Stimulated activated CD8-positive, alpha-beta memory T cell treated with anti-CD3 and anti-CD28 coated beads, Interleukin-12 subunit alpha, Interleukin-12 subunit beta, amount 100 ng/mL, for 1 hour (primary cell): ENCODE measurements at places on chromosomes 13 and 19.
A peak's percentile ranks its signal among the peaks of the same experiment; 100 is the strongest.

- DNase-seq, result no peak
These were observed 2.7 kb downstream of the CLEC4G start for GRCh38 chr19:7729211-7729610.

- no peak for DNase-seq
These were observed 20.0 kb downstream of the SIN3B start for GRCh38 chr19:16849168-16849567.

DNA sequence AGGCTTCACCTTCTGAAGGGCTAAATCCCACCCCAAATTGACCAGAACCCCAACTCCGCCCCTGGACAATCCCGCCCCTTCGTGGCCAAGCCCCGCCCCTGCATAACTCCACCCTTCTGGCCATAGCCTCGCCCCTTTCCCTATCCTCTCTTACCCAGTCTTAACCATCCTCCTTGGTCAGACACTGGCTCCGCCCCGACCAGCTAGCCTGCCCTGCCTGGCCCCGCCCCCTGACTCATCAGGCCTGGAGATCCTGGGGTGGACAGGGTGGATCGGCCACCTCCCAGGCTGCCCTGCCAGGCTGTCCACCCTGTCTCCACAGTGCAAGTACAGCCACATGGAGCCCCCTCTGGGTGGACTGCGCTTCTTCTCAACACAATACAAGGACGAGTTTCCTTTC lies 8.0 kb upstream of the ZNF358 start:
- DNase-seq, result no peak

DNA sequence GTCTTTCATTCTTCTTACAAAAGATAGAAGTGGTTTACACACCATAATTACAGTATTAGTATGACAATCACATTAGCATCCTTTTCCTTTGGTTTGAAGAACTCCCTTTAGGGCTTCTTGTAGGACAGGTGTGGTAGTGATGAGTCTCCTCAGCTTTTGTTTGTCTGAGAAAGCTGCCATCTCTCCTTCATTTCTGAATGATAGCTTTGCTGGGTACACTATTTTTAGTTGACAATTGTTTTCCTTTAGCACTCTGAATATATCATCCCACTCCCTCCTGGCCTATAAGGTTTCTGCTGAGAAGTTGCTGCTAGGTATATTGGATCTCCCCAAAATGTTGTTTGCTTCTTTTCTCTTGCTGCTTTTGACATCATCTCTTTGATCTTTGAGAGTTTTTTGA lies 39.3 kb downstream of the RASA3 start:
- no peak for DNase-seq

DNA sequence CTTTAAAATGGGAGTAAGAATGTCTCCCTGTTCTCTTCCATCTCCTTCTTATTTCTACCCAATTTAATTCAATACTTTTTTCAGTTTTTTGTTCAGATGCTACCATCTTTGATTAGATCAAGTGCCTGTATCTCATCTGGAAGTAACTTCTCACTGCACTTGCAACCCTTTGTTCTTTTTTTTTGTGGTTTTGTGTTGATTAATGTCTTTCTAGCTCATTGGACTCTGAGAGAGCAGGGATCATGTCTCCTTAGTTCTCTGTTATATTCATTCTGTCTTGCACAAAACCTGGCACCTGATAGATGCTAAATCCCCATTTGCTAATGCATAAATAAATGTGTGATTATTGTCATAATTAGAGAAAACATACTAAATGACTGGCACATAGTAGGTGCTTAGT lies 834 bp upstream of the ITGBL1 start:
- no peak for DNase-seq

DNA sequence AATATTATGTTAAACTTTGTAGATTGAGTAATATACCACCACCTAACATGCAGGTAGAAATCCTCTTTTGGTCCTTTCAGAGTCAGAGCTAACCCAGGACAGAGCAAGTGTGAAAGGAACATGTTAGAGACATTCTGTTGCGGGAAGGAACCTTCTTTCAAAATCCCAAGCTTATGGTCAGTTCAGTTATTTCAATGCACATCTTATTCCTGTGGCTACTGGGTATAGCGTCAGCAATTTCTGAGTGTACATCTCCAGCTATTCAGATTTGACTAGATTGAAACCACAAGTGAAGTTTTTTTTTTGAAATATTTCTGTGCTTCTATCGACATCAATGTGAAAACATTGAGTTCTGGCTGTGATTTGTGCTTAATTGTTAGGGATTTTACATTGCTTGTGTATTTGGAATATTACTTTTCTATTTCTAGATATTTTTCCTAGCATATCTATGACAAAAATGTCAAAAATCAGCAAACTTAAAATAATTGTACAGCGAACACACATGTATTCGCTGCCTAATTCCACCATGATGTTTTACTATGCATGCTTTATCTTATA lies 165.3 kb downstream of the LMO7 start:
- DNase-seq, result no peak

- no peak for DNase-seq
These were observed 11.3 kb downstream of the ZFR2 start for GRCh38 chr19:3857449-3858003.

DNA sequence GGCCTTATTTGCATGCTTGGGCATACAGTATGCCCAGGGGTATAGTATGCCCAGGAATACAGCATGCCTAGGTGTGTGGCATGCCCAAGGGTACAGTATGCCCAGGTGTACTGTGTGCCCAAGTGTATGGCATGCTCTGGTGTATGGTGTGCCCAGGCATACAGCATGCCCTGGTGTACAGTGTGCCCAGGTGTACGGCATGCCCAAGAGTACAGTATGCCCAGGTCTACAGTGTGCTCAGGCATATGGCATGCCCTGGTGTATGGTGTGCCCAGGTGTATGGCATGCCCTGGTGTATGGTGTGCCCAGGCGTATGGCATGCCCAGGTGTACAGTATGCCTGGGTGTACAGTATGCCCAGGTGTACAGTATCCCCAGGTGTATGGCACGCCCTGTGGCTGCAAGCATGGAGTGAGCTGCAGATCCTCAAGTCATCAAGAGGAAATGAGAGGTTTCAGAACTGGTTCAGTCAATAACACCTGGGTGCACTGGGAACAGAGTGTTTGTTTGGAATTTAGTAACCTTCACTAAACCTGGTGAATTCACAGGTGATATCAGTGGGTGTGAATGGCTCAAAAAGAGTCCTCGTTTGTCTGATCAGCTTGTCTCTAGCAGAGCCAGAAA lies 7.8 kb upstream of the C13orf42 start:
- no peak for DNase-seq

DNA sequence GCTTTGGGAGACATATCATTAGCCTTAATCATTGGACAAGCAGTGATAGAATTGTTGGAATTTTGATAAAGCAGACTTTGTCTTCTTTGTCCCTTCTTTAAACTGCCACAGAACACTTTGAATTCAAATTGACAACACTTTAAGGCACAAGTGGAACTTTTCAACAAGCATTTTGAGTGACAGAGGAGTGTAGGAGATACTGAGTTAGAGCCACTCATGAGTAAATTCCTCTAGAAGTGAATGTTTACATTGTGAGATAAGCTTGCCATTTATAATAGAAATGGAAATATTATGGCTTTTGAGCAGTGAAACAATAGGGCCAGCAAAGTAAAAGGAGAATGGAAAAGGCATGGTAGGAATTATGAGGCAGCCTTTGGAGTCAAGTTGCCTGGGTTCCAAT lies 515.8 kb downstream of the SLITRK6 start:
- DNase-seq, result no peak

GRCh38 chr19:29942404-29943261 lies 594 bp downstream of the URI1 start:
- DNase-seq, result peak; percentile 44

DNA sequence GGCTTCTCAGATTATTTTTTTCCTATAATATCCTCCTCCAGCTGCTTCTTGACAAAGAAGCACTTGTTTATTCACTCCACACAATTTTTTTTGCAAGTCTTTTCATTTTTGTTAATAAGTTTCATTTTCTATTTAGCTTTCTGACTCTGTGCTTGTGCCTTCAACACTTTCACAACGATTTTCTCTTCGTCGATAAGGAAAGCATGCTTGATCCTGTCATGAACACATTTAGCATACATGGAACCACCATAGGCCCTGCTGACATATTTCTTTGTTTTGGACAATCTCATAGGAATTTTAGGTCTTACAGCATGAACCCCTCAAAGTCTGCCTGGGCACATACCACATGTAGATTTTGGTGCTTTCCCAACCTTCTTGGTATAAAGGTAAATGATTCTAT lies 346.0 kb downstream of the KCNRG start:
- DNase-seq, result no peak

DNA sequence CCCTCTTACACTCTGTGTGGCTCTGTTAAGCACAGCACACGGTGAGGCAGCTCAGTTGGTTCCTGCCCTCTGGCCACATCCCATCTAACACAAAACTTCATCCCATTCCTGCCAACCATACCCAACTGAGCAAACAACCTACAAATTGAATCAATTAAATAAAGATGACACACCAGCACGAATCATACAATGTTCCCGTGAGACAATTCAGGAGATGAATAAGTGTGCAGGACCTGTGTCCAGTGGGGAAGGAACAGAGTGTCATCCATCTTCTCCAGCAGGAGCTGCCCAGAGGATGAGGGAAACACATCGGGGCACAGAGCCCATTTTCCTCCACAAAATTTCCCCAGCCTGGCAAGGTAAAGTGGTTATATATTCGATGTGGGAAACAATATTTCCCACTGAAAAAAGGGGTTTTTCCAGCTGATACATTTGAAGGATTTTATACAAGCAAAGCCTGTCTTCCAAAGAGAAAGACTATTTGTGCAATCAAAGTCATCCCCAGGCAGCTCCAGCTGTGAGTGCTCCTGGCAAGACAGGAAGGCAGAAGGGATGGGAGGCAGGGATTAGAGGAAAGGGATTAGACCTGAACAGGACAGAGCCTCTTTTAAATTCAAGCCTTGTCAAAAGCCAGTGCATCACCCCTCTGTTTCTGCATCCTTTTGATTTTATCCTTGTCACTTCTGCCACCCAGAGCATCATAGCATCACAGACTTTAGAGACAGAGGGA lies 240.2 kb downstream of the LHFPL6 start:
- no peak for DNase-seq

DNA sequence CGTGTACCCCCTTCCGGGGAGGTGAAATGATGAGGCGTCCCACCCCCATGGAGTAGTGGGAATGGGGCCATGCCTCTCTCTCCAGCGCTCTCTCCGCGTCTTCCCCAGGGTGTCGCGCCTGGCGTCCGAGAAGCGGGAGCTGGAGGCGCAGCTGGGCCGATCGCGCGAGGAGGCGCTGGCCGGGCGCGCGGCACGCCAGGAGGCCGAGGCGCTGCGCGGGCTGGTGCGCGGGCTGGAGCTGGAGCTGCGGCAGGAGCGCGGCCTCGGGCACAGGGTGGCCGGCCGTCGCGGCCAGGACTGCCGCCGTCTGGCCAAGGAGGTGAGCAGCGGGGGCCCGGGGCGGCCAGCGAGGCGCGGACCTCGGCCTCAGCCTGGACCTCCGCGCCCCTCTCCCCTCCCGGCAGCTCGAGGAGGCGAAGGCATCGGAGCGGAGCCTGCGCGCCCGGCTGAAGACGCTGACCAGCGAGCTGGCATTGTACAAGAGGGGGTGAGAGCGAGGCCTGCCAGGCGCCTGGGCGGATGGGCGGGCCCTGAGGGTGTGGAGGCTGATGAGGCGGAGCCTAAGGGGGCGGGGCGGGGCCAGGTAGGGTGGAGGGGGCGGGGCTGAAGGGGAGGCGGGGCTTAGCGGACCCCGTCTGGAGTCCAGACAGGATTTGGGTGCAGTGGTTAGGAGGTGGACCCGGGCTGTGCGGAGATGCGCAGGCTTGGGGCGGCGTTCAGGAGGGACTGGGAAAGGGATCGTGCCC lies 7.7 kb downstream of the PGLYRP1 start:
- DNase-seq, result peak; percentile 32

GRCh38 chr19:662962-663681 lies at the start of gene RNF126:
Gene RNF126, minus strand, starts transcription at chr19:663214. Its CDS starts 93 bp downstream, at chr19:663121.
- peak; percentile 88 for DNase-seq

DNA sequence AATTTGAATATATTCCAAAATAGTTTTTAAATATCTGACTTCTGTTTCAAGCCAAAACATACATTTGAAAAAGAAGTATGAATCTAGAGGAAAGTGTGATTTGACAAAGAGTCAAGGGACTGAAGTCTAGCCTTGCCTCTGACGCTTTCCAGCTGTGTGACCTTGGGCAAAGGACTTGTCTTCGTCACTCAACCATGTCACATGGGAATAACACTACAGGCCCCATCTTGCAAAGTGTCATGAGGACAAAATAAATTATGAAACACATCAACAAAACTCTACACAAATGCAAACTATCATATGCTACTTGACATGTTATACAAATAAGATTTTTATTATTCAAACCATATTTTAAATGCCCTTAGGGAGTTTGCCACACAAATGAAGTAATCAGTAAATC lies 73.0 kb downstream of the CYSLTR2 start:
- no peak for DNase-seq

DNA sequence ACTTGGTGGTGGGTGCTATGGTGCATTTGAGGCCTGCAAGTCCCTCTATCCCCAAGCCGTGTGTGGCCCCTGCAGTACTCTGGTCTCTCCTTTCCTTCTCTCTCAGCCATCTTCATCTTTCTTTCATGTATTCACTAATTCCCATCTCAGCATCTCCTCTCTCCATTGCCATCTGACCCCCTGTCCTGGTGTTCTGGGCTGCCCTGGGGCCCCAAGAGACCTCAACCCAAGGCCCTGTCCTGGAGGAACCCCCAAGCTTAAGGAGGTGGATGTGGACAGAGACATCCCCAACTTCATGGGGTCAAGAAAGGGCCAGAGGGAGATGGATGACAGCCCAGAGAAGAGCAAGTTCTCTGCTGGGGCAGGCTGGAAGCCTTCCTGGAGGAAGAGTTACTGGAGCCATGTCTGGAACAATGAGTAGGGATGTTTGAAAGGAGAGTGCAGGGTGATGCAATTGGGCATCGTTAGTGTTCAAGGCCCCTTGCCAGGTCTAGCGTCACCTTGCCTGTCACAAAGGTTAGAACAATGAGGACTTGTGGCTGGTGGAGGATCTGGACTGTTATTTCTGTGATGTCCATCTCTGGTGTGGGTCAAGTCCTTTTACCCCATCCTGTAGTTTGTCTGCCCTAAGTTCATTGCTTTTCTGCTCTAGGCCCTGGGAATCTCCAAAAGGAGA lies 3.5 kb downstream of the CYP4F3 start:
- DNase-seq, result no peak

DNA sequence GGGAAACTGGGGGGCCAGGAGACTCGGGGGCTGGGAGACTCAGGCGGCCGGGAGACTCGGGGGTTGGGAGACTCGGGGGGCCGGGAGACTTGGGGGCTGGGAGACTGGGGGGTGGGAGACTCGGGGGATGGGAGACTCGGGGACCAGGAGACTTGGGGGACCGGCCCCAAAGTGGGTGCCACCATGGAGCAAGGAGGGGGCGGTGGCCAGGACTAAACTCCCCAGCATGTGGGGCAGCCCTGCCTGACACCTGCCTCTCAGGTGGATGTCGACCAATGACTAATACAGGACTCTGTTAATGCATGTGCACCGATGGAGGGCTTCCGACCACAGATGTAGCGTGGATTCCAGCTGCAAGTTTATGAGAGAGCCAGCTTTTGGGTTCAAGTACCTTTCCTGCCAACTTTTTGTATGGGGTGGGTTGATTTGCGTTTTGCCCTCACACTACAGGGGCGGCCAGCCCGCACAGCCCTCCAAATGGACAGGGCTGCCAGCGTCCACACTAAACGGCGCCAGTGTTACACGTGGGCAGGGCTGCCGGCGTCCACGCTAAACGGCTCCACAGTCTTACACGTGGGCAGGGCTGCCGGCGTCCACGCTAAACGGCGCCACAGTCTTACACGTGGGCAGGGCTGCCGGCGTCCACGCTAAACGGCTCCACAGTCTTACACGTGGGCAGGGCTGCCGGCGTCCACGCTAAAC lies 62.2 kb downstream of the RASA3 start:
- no peak for DNase-seq

- DNase-seq, result no peak
These were observed 185.7 kb downstream of the KCNRG start for GRCh38 chr13:50200988-50201387.

GRCh38 chr19:33291623-33292534 lies 10.5 kb downstream of the CEBPA start:
- DNase-seq, result no peak
